ENCODE measurements at places on chromosomes 2 and 18.

DNA sequence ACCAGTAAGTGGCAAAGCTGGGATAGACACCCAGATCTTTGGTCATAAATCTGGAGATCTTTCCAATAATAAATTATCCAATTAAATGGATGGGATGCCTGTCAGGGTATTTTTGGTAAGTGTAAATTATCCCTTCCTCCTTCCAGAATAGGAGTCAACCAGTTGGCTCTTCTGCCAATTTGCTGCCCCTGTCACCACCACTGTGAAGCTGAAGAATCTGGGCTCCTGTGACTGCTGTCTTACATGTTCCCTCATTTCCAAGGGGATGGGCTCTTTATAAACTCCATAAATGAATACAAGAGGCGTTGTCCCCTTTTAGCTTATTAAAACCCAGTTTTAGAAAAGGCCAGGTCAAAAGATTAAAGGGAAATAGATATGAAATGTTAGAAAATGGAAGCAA, 17.8 kb upstream of the BMP10 start:
- DNase-seq, result no peak

- peak; percentile 30 for DNase-seq
Observed at GRCh38 chr2:172931918-172932520, 143.6 kb upstream of the MAP3K20 start.

- DNase-seq, result no peak
Observed at GRCh38 chr2:28403370-28403956, 10.8 kb downstream of the FOSL2 start.

DNA sequence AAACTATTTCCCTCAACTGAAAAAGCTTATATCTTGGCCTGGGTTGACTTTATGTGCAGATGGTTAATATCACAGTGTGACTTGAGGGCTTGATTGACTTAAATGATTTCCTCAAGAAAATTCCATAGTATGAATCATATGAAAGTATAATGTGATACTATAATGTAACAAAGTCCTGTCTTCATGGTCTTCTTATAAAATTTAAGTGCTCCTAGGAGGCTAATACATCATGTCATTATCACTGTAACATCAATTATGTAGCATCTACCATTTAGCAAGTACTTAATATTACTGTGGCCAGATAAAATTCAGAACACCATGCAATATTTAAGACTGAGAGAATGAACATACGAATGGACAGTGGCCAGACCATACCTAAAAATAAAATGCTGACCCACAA, 276.1 kb downstream of the RIT2 start:
- no peak for DNase-seq

GRCh38 chr18:71554686-71555085, 989.5 kb downstream of the CBLN2 start:
- DNase-seq, result no peak

DNA sequence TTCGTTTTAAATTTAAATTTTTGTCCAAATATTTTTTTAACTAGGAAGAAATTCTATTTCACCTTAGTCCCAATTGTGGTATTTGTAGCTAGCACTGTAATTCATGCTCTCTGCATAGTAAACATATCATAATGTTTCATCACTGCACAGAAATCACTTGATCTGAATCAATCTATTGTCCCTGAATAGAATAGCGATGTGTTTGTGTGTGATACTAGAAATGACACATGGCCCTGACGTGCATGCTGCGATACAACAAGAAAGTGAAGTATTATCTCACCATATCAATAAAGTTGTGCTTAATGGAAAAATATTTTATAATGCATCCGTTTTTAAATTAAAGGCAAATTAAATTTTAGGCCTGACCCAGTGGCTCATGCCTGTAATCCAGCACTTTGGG, 10.0 kb downstream of the TTL start:
- DNase-seq, result no peak

DNA sequence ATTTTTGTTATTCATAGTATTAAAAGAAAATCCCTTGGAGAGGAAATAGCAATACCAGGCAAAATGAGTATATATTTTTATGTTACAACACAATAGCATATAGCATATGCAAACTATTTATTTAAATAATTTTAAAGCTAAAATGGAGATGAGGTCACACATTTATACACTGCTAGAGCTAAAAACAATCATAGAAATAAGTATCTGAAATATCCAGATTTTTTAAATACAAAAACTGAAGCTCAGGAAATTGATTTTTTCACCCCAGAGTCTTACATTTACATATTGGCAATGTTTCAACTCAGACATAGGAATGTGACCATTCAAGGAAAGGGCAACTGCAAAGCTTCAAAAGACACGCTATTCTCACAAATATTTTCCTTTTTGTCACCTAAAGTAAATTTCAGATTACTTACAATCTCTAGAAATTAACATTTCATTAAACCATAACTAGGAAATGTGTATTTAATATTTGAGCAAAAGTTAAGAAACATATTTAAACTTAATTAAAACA, 8.9 kb downstream of the TFPI start:
- no peak for DNase-seq

DNA sequence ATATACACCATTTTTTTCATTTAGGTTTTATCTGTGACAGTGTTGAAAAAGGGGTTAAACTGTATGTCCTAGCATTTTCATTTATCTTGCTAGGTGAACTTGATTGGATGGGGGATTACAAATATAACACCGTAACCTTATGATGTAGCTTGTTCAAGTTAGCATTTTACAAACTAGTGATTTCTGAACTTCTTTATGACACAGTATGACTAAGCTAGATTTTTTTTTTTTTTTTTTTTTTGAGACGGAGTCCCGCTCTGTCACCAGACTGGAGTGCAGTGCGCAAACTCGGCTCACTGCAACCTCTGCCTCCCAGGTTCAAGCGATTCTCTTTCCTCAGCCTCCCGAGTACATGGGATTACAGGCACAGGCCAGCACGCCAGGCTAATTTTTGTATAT, 47.1 kb downstream of the KCMF1 start:
- no peak for DNase-seq

DNA sequence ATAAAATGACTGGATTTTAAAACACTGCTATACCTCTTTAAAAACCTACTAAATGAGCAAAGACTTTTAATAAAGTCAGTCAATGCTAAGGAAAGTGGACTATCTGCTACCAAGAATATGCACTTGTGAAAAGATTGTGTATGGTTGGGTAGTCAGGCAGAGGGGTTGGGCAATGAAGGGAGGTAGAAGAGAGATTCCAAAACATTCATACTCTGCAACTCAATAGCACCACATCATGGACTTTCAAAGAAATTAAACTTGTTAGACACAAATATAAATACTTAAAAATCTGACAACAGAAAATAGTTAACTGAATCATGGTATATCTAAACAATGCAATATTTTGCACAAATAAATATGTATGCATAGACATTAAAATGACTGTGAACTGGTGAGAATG, 139.9 kb upstream of the MAPRE2 start:
- peak; percentile 9 for DNase-seq

- no peak for DNase-seq
Observed at GRCh38 chr2:241344925-241345651, 11.0 kb upstream of the FARP2 start.

DNA sequence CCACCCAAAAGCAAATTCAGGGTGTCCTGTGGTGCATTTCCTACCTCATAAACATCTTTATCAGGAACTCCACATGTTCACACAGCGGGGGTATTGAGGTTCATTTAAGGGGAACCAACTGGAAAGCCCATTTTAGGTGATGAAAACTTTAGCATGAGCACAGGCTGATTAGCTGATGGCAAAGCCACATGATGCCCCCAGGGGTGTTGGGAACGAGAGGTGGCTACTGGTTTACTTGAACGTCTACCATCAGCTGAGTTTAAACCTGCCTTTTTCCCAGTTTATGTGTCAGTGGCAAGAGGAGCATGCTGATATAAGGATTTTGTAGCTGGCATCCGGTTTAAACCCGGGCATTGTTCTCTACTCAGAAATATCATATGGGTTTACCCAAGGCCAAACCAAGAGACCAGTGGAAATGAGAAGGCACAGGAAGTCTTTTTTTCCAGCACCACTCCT, 54.5 kb upstream of the UPP2 start:
- no peak for DNase-seq

DNA sequence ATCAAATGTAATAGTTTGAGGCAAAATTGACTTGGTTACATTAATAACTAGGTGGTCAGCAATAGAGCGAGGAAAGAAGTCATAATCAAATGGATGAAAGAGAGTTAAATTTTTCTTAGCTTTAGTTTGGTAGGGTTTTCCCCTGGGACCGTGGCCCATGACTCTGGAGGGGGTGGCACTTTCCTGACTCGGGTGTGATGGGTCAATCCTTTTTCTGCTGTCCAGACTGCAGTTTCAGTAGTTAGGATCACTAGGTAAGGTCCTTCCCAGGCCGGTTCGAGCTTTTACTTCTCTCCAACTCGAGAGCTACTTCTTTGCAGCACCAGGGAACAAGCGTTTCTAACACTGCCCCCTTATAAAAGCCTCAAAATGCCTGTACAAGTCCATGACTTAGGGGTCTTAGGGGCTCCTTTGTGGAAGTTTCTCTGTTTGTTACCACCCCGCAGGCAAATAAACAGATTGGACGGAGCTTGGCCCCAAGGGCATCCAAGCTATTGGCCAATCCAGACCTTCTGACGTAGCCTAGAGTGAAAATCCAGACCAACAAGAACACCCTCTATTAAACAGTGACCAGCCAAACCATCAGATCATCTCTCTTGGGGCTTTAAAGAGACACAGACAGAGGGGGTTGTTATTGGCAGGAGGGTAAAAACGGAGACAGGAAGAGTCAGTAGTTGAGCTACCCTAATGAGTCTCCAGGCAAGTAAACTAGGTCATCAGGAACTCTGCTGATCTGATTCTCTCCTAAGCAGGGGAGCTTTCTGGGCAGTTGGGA, 9.4 kb upstream of the CEP68 start:
- DNase-seq, result no peak

DNA sequence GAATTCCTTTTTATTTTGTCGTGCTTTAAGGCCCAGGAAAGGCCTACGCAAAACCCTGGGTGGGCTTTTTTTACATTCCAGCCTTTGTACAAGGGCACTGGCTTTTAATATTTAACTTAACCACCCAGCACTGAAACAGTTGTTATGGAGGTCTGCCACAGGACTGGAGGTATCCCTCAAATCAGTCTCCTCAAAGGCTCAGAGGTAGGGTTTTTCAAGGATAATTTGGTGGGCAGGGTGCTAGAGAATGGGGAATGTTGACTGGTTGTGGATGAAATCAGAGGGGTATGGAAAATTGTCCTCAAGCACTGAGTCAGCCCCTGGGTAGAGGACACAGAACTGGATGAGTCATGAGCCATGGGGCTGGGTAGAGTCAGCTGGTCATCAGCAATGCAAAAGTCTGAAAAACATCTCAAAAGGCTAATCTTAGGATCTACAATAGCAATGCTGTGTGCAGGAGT, 443.1 kb downstream of the THSD7B start:
- DNase-seq, result peak; percentile 24

DNA sequence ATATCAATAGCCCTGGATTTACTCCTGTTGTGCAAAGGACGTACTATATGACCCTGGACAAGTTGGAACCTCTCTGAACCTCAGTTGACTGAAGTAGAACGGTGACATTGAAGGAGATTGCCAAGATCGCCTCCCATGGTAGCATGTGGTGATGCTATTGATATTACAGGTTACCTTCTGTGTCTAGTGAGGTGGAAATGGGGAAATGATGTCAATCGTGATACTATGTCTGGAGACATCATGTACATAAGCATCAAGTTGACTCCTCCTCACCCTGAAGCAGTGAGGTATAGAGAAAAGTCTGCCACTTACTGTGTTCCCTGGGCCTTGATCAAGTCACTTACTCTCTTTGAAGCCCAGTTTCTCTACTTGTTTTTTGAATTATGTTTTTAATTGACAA, 93.9 kb downstream of the KLF7 start:
- no peak for DNase-seq

All from AG20443 (cell line).